Skin of body (tissue), 3 donors: ENCODE measurements at places on chromosomes 12 and 14.

DNA sequence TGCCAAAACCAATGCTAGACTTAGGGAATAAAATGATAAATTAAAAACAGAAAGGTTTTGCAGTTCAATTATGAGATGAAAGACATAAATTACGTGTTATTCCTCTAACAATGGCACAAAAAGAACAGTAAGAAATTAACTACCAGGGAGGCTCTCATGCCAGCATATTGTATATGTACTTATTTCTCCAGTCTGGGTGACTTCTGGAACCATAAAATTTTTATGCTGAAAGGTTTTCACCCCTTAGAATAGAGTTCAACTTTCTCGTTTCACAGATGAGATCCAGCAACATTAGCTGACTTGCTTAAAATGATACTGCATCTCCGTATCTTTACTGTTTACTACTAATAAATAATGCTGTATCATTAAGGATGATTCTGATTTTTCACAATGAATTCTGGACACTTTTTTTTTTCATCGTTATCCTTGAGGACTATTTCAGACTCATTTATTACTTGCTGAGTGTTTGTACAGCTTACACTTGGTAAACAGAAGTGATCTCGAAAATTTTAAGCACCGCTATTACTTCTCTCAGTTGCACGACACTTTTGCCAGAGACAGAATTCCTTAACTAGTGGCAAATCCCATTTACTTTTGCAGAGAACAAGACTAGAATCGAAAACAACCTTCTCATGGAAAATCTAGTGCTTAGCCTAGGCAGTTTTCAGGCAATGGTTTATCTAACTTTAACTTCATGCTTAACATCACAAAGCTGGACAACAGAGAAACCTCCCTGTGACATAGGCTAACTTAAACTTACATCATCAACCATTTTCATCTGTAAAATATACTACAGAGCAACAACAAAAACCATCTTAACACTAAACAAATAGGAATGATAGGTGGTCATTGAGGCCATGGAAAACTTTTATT is 2.7 kb downstream of the RSRC2 start:
- no peak for DNase-seq

- no peak for DNase-seq
Measured at GRCh38 chr14:92581966-92582566, 68.5 kb downstream of the RIN3 start.

DNA sequence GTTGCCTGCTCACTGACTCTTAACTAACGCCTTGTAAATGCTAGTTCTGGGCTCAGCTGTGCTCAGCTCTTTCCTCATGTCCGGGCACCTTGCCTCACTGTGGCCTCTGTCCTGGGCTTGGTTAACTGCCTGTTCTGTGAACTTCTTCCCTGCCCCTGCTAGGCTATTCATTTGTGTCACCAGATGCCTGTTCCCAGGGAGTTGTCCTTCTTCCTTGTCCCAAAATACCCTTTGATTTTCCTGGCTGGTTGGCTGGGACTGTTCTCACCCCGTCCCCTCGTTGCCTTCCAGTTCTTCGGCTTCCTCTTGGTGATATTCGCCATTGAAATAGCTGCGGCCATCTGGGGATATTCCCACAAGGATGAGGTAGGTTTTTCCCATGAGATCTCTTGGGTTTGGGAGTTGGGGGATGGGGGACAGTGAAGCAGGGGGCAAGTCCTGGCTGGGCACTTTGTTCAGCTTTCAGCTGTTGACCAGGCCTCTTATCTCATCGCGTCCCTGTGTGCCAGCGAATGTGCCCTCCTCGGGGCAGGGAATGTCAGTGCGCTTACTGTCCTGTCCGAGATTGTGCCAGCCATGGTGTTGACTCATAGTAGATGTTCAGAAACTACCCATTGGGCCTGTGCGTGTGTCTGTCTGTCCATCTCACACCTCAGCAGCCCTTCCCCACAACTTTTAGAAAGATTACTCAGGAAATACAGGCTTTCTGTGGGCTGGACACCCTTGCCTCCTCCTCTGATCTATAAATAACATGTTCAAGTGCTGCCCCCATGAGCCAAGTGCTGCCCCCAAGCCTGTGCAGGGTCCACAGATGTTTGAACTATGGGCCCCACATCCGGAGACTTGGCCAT is 33.1 kb downstream of the CD9 start:
- no peak for DNase-seq

GRCh38 chr14:61034416-61035120 is 53.5 kb downstream of the SLC38A6 start:
- no peak for DNase-seq

GRCh38 chr12:115096588-115097397 is 412.8 kb upstream of the TBX3 start:
- DNase-seq, result peak; percentile 91

- no peak for DNase-seq
Measured at GRCh38 chr14:102510616-102511520, 1.3 kb upstream of the ANKRD9 start.

- no peak for DNase-seq
Measured at GRCh38 chr12:105671720-105672119, 341.2 kb downstream of the C12orf75 start.

- no peak for DNase-seq
Measured at GRCh38 chr12:66320996-66321395, 18.7 kb downstream of the HELB start.

GRCh38 chr12:65827342-65827741 is 3.1 kb downstream of the HMGA2 start:
- no peak for DNase-seq
